GM23338 (cell line): ENCODE measurements at places on chromosomes 11 and 22.

- no peak for DNase-seq
Measured at GRCh38 chr11:24592360-24592759, 95.5 kb downstream of the LUZP2 start.

DNA sequence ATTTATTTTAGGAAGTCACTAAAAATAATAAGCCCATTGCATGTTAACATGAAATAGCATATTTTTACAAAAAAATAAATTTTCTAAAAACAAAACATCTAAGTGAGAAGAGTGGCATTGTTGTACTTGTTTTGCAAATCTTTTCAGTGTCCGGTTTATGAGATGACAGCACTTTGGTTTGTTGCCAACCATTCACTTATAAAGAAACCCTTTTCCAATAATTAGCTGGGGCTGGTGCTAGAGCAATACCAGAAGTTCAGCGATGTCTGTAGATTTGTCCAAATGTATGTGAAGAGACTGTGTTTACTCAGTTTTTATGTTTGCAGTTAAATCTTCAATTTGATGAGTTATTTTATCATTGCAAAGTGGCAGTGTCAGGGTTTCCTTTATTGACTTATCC, 22.1 kb upstream of the KRTAP5-7 start:
- DNase-seq = no peak

- no peak for DNase-seq
Measured at GRCh38 chr11:70669871-70670675, 271.7 kb downstream of the CTTN start.

DNA sequence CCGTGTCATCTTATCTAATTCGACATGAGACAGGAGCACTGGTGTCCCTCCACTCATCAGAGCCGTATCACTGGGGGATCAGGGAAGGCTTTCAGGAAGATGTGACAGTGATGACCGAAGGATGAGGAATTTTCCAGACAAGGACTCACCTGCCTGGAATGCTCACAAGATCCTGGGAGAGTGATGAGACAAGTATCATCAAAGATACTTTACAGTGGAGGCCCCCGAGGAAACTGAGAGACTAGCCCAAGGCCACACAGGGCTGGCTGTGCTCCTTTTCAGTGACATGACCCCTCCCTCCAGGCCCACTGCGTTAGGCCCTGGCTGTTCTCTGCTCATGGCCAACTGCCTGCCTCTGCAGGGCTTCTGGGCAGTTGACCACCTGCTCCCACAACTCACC, 13.0 kb downstream of the CLPB start:
- no peak for DNase-seq
